Stimulated activated CD4-positive, alpha-beta T cell treated with anti-CD3 and anti-CD28 coated beads, Interleukin-1b, Interleukin-23, amount 100 ng/mL, for 1 hour (primary cell): ENCODE measurements at places on chromosomes 11 and 22.

DNA sequence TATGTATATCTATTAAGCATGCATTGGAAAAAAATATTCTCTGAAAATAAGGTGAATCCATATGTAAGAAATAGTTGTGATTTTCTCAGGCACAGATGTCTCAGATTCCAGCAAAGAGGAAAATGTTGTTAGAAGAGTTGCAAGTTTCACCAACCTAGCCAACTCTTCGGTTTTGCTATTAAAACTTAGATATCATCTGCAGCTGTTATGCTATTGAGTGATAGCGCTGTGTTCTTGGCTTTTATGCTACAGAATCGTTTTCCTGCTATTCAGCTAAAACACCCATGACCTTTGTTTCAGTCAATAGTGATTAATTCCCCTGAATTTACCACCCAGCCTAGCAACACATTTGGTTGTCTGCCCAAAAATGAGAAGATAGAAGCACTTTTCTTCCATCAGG is 795.6 kb upstream of the ANO3 start:
- no peak for DNase-seq

GRCh38 chr11:34850334-34850733 is 65.8 kb downstream of the APIP start:
- no peak for DNase-seq

DNA sequence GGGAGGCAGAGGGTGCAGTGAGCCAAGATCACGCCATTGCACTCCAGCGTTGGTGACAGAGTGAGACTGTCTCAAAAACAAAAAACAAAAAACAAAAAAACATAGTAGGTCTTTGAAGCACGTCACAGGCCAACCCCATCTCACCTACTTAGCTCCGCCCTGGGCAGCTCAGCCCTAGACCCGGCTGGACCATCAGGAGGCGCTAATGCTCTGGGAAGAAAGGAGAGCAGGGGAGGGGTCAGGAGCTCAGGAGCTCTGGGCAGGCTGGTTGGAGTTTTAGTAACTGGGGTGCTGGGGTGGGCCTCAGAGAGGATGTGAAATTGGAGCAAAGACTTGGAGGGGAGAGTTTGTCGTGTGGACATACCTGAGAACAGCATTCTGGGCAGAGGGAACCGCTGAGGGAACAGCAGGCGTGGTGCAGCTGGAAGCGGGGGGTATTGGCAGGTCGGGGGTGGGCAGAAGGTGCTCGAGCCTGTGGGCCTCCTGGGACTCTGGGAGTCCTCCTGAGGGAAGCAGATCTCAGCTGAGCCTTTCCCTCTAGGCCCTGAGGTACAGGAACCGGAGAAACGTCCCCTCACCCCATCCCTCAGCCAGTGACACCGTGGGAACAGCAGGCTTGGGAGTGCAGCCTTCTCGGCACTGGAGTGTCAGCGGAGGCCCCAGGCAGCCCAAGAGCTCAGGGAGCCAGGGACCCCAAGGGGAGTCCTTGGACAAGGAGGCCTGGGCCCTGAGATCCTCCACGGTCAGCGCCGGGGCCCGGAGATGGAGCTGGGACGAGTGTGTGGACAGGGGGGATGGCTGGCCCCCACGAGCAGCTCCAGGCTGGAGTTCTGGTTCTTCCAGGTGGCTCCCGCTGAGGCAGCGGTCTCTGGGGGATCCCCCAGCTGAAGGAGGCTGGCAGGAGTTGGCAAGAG is 2.2 kb upstream of the RPS6KA4 start:
- DNase-seq, result no peak

- no peak for DNase-seq
These were observed 48.8 kb upstream of the PHF21B start for GRCh38 chr22:45058622-45058912.

DNA sequence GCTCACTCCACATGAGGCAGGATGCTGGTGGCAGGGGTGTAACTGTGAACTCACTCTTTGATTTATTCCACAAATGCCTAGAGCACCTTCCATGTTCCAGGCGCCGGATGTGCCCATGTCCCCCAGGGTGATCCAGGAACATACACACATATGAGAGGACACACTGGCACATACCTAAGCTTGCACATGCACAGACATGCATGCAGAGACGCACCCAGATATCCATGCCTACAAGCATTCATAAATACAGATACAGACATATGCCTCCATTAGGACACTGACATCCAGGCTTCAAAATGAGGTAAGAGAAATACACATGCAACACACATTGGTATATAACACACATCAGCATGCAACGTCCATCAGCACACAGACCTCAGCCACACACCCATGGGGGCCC is 4.5 kb downstream of the OSM start:
- DNase-seq, result no peak
